ENCODE measurements at places on chromosomes 2 and 18.

DNA sequence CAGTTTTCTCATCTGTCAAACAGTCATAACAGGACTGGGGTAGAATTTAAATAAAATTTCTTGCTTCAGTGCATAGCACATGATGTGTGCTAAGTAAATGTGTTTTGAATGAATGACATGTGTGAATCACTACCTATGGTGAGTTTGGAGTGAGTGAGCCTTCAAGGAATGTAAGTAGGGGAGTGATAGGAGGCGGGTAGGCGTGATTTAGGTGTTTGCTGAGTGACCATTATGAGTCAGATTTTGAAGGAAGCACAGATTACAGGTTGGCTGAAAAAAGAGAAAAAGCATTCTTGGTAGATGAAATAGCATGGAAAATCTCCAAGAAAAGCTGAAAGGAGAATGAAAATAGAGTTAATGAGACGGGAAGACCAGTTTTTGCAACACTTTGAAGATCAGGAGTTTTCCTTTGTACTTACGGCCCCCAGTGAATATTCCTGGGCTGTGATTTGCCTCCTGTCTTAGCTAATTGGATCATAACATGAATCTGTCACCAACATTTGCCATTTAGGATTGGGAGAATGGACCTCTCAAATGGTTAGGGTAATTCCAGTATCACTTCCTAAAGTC, 136.9 kb upstream of the GATA6 start:
- DNase-seq = no peak

DNA sequence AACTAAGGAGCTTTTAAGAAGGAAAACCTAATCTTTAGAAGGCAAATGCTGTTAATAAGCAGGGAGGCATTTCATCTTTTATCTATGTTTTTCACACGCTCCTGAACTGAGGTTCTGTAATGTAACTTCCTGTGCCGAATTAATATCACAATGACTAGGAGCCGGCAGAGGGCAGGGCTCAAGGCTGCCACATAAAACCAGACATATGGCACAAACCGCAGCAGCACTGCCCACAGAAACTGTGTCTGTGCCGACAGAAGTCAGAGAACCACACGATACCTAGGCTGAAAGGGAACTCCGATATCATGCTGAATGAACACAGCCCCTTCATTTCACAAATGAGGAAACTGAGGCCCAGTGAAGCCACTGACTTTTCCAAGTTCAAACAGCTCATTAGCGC, 112.1 kb downstream of the EIPR1 start:
- DNase-seq = no peak

DNA sequence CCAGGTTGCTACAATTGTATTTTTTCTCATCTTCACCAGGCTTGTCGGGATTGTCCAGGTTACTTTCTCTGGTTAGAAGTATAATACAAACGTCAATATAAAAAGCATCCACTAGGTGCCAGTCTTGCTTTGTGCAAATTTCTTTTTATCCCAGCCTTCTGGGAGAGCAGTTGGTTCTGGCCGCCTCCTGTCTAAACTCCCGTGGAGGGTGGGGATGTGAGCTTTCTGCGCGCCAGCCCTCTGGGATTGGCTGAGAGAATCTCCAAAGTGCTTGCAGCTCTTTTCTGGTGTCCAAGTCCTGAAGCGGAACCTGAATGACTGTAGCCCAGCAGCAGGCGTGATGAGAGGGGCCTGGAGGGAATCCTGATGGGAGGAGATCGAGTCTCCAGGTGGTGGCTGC, 22.4 kb upstream of the TOGARAM2 start:
- DNase-seq = peak; percentile 43

DNA sequence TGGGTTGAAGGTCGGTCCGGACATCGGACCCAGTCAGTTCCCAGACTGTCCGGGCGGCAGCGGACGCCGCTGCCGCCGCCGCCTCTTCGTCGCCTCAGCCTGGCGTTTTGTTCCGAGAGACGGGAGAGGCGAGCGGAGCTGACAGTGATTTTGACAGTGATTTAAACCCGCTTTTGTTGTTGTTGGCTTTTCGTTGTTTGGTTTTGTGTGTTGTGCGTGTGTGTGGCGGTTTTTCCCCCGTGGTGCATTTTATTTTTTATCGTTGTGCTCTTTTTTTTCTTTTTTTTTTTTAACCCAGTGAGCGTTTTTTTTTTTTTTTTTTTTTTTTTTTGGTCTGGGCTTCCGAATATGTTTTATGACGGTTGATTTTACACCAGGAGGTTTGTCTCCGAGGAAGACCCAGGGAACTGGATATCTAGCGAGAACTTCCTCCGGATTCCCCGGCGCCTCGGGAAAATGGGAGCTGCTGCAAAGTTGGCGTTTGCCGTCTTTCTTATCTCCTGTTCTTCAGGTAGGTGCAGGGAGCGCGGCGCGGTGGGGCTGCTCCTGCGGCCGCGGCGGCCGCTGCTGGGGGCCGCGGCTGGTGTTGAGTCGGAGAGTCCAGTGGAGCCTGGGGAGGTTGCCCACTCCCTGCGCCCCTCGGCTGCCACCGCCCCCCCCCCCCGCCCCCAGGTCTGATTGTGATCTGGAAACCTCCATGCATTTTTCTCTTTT, at the start of gene ACVR2A:
ACVR2A (plus strand) TSS at position 333 of the 714 bp plus-strand sequence; CDS start at position 457, 124 bp downstream.
- peak; percentile 58 for DNase-seq

DNA sequence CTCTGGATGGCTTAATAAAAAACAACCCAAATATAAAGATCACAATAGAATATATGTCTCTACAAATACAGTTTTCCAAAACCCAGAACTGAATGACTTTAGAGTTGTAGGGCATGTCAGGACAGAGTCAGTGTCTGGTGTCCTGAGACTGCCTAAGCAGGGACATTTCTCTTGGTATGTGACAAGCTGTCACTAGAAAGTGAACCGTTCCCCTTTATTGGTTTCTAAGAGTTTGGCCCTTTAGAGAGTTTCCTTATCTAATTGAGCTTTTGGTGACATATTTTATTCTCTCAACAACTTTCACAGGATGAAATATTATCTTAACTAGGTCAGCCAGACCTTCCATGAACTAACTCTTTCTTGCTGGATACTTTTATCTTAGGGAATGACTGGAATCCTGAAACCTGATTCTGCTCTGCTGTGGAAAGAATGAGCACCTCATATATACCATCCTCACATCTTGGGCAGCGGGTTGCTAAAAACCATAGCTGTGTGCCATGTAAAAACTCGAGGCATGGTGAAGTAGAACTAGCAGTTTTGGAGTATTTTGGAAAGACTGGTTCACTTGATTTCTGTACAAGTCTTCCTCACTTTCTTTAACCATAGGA, 54.8 kb downstream of the CAVIN2 start:
- DNase-seq = no peak

DNA sequence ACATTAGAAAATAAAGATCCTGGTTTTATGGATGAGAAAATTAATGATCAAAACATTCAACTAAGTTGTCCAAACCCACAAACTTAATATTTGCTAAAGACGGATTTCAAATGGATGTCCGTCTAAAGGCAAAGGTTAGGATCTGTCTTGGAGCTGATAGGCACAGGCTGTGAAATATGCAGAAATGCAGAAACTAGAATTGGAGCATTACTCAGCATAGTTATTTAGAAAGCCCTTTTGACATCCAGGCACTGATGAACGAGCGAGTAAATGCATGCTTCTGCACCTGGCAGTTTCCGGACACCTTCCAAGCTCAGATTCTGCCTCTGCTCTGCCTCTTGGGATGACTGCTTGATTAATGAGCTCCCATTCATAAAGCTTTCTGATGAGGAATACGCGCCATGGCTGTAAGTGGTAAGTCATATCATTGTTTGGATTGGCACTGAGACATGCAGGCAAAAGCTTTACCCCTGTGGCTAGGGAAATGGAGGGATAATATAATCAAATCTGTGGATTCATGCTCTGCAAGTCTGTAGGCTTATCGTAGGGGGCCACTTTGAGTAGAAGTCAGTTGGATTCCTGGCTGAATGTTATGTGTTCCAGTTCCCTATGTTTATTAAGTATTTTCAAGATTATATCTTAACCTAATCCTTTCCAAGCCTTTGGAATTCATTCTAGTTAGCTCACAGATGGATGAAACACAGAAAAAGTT, 2176.3 kb upstream of the CELF4 start:
- DNase-seq = peak; percentile 91
